ENCODE measurements at places on chromosomes 4 and X. TPM values are rescaled to one million over a fixed set of nuclear protein-coding genes. Genes with fewer than 3 reads are reported as not detected.

Gene LGI2
- 13.7 TPM for total RNA-seq

Gene DUX4
- not detected for total RNA-seq

Gene LINC00632
- total RNA-seq: 12.6 TPM

Gene RHOH
- 2.9 TPM for total RNA-seq

- no peak for DNase-seq
Measured at GRCh38 chr4:117010671-117011070, 74.7 kb downstream of the TRAM1L1 start.

- DNase-seq: no peak
Measured at GRCh38 chrX:153791104-153791852, 2.9 kb downstream of the IDH3G start.

DNA sequence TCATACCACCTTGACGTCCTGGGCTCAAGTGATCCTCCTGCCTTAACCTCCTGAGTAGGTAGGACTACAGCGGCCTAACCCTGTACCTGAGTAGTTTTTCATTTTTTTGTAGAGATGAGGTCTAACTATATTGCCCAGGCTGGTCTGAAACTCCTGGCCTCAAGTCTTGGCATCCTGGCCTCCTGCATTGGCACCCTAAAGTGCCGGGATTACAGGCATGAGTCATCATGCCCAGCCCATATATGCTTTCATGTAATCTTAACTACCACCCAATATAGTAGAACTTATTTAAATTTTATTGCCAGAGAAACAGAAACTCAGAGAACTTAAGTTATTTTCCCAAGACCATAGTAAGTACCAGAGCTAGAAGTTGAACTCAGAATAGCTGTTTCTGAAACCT lies 27.1 kb downstream of the AFM start:
- DNase-seq: no peak

GRCh38 chr4:163495900-163496299 lies 1.4 kb downstream of the TMA16 start:
- DNase-seq: no peak

- DNase-seq: no peak
Measured at GRCh38 chrX:24360272-24360671, at the start of gene SUPT20HL1. TSS of gene SUPT20HL1 (plus strand) at chrX:24360639. CDS start at chrX:24362761, 2,122 bp downstream.

DNA sequence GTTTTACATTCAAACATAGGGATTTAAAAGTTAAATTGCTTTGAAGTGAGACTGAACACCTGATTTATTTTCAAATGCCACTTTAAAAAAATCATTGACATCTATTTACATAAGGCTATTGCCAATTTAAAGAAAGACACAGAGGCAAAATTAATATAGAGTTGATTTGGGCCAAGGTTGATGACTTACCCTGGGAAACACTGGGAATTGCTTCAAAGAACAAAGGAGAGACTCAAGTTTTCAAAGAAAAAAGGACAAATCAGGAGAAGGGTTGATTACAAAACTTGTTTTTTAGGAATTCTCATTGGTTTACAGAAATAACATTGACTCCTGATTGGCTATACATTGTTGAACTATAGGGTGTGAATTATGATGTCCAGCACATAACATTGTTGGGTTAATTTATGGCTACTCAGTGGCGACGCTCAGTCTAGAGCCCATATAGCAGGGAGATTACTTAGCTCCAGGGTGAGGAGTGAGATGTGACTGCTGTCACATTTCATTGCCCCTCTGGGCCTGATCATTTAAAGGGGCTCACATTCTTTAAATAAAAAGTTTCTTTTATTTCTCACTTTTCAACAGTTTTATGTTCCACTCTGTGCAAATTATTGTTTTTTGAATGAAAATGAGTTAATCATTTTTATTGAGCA lies 184.6 kb downstream of the SPATA18 start:
- no peak for DNase-seq
